ENCODE measurements at places on chromosomes 12 and 14.
A peak's percentile ranks its signal among the peaks of the same experiment; 100 is the strongest.

- H3K27me3 ChIP-seq: no peaks in the 10 kb centered on the region
- H3K27ac ChIP-seq: no peak overlapping the region
- H3K36me3 ChIP-seq: no peaks in the 10 kb centered on the region
- no peak overlapping the region for H3K4me3 ChIP-seq
Observed at GRCh38 chr14:70744641-70745040, 64.7 kb downstream of the MAP3K9 start.

GRCh38 chr14:61562321-61563161 lies 132.8 kb upstream of the HIF1A start:
- H3K36me3 ChIP-seq: no peaks in the 10 kb centered on the region
- peaks cover 17% of the 10 kb centered on the region for H3K4me1 ChIP-seq
- no peak overlapping the region for H3K27ac ChIP-seq

DNA sequence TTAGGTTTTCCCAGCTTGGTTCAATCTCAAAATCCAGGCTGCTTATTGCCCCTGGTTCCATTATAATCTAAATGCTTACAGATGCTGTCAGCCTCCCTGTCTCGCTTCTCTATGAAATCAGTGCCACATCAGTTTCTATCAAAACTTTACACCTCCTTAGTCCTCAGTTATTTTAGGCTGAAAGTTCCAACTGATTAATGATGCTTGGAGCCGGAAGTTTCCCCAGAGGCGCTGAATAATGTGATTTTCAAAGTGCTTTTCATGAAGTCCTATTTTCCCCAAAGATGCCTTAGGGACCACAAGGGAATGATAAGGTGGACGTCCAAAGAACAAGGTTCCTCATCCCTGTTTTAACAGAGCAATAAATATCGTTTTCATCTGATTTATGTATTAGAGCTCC lies 262.4 kb upstream of the RMST start:
- no peaks in the 10 kb centered on the region for H3K27me3 ChIP-seq
- no peak overlapping the region for H3K27ac ChIP-seq
- DNase-seq: no peak
- no peaks in the 10 kb centered on the region for H3K36me3 ChIP-seq

GRCh38 chr14:73457041-73457923 lies 1.1 kb downstream of the NUMB start:
- DNase-seq: peak; percentile 37
- peaks cover 60% of the 10 kb centered on the region for H3K4me1 ChIP-seq
- no peaks in the 10 kb centered on the region for H3K27me3 ChIP-seq
- no peaks in the 10 kb centered on the region for H3K36me3 ChIP-seq
- H3K4me3 ChIP-seq: peak overlapping the region; percentile 87

GRCh38 chr12:72270246-72270645 lies 1.9 kb upstream of the TRHDE start:
- peak overlapping the region; percentile 80 for H3K4me3 ChIP-seq
- H3K27me3 ChIP-seq: no peaks in the 10 kb centered on the region
- no peak for DNase-seq
- H3K36me3 ChIP-seq: no peaks in the 10 kb centered on the region
- H3K27ac ChIP-seq: peak overlapping the region; percentile 87

GRCh38 chr12:95130096-95130495 lies 56.7 kb upstream of the NR2C1 start:
- no peak overlapping the region for H3K27ac ChIP-seq
- H3K36me3 ChIP-seq: no peaks in the 10 kb centered on the region
- no peaks in the 10 kb centered on the region for H3K27me3 ChIP-seq
- no peak overlapping the region for H3K4me3 ChIP-seq
- DNase-seq: peak; percentile 64
- peaks cover 7% of the 10 kb centered on the region for H3K4me1 ChIP-seq

GRCh38 chr14:88599326-88599725 lies 36.5 kb downstream of the ZC3H14 start:
- no peak overlapping the region for H3K4me3 ChIP-seq
- no peak for DNase-seq
- no peak overlapping the region for H3K27ac ChIP-seq
